ENCODE measurements at places on chromosomes 1 and 21.

- peak; percentile 2 for DNase-seq
These were observed 7.6 kb upstream of the ERG start for GRCh38 chr21:38505654-38506523.

DNA sequence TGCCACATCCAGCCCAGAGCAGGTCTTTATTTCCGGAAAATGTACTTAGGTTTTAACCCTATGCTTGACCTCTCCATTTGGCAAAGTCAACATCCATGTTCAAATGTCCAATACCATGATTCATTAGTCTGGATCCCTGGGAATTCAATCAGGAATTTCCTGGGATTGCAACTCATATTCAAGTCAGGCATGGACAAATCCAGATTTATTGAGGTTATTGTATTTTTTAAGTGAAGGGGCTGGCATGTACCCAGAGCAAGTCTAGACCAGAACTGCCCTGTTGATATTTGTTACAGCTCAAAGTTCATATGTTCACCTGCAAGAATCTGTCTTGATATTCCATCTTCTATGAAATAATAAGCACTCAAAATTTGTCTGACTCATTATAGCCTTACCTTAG, 521.1 kb downstream of the ADGRL2 start:
- DNase-seq = no peak

- DNase-seq = no peak
These were observed 89.6 kb upstream of the ETS2 start for GRCh38 chr21:38716088-38716487.

- no peak for DNase-seq
These were observed 2.0 kb upstream of the OR14I1 start for GRCh38 chr1:248704606-248705005.

- no peak for DNase-seq
These were observed 44.7 kb downstream of the ENAH start for GRCh38 chr1:225608014-225608796.

GRCh38 chr1:113990530-113990929, 11.3 kb downstream of the OLFML3 start:
- no peak for DNase-seq
